GM23248 (cell line): ENCODE measurements at places on chromosomes 5 and 9. TPM values are rescaled to one million over a fixed set of nuclear protein-coding genes. Genes with fewer than 3 reads are reported as not detected.
A peak's percentile ranks its signal among the peaks of the same experiment; 100 is the strongest.

Gene ADGRV1
- total RNA-seq: not detected in 2 replicates

DNA sequence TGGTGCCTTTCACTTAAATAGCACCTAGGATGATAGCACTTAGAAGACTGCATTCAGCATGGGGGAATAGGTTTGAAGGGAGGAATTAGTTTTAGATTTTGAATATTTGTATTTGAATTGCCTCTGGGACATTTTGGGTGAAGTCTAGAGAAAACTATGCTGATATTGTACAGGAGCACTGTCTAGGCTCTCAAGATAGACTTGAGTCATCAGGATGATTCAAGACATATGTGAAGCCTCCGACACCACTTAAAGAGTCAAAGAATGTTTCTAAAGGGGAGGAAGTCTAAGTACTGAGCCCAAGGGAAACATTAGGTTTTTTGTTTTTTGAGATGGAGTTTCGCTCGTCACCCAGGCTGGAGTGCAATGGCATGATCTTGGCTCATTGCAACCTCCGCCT lies 63.9 kb upstream of the CCDC180 start:
- peak; percentile 38 for DNase-seq

DNA sequence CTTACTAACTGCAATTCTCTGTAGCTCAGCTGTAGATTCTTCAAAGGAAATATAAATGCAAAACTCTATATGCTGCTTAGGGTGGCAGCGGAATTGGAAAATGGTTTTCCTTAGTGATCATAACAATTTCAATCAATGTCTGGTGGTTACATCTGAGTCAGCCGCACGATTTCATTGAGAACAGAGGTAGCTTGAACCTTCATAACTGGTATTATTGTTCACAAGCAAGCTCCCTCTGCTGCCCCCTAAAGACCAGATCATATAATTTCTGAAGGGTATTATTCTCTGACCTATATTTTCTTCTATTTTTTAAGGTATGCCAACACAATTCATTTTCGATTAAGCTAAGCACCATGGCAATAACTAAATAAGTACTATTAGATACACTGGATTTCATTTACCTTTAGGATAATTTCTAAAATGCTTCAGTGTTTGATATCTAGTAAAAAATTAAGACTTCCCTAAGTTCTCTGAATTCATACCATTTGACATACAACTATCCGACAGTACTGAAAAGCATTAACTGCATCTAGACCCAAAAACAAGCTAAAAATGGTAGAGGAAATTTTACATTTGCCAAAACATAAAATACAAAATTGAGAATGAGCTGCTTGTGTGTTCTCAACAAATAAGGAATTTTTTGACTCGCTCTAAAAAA lies 181.1 kb upstream of the SPEF2 start:
- DNase-seq: peak; percentile 64

Gene HAVCR1
- total RNA-seq: not detected in 2 replicates

GRCh38 chr5:105754056-105754455 lies 1916.7 kb downstream of the EFNA5 start:
- no peak for DNase-seq

GRCh38 chr5:337563-338130 lies 16.1 kb downstream of the AHRR start:
- DNase-seq: peak; percentile 51

Gene NTRK2
- total RNA-seq: not detected in 2 replicates

Gene CD72
- total RNA-seq: 3.9 TPM in 1 of 2 replicates, not detected in the other

- DNase-seq: no peak
Observed at GRCh38 chr5:79811081-79811480, 121.4 kb downstream of the CMYA5 start.
